ENCODE measurements at places on chromosomes 3 and 15. TPM values are rescaled to one million over a fixed set of nuclear protein-coding genes. Genes with fewer than 3 reads are reported as not detected.

GRCh38 chr15:70765504-70766281 lies 2.3 kb upstream of the UACA start:
- H3K27ac ChIP-seq: peak overlapping the region; percentile 74
- no peaks in the 10 kb centered on the region for H3K27me3 ChIP-seq
- H3K4me3 ChIP-seq: no peak overlapping the region
- peak; percentile 65 for DNase-seq
- H3K4me1 ChIP-seq: peaks cover 25% of the 10 kb centered on the region

The PP2D1 gene
- not detected for total RNA-seq

The SETD2 gene
- total RNA-seq: 46.5 TPM

DNA sequence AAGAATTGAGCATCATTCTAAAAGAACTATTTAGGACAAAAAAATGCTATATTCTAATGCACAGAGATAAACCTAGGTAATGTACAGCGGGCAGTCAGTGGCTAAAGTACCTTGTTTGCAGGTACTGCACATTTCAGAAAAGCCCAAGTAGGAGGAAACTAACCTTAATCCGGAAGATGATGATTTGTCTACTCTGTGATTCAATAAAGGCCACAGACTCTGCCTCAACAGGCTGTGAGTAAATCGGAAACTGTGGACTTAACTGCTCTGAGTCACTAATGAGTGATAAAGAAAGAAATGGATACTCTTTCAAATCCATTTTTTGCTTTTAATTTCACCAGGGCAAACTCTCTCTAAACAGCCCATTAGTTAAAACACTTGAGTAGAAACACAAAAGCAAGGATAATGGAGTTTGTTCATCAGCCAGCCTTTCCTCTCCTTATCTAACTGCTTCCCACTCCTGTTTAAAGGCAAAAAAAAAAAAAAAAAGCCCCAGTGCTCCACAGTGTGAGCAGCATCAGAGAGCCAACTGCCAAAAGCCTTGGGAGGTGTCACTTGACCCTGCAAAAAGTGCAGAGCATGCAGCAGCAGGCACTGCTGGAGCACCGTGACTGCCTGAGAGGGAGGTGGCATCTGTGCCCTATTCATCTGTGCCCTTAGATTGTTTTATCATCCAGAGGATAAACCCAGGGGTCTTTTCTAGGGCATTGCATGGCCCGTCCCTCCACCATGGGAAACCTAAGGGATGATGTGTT lies 187.7 kb downstream of the SATB1 start:
- peaks cover 24% of the 10 kb centered on the region for H3K4me1 ChIP-seq
- H3K36me3 ChIP-seq: no peaks in the 10 kb centered on the region
- no peak overlapping the region for H3K27ac ChIP-seq
- peaks cover 2% of the 10 kb centered on the region for H3K27me3 ChIP-seq
- peak; percentile 81 for DNase-seq

The GP9 gene
- not detected for total RNA-seq

The KY gene
- not detected for total RNA-seq

DNA sequence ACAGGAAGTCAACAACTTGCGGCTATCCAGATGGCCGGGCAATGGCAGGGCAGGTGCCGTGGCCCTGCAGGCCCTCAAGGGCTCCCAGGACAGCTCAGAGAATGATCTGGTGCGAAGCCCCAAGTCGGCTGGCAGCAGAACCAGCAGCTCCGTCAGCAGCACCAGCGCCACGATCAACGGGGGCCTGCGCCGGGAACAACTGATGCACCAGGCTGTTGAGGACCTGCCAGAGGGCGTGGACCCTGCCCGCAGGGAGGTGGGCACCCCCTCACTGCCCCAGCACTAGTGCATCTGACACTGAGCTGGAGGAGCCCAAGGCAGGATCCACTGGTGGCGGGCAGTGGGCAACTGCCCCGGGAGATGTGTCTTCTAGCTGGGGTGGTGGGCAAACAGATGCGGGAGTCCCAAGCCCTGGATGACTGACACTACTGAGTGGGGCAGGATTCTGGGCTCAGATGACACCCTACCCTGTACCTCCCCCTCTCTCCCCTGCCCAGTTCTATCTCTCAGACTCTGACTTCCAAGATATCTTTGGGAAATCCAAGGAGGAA lies 15.9 kb downstream of the VILL start:
- H3K4me1 ChIP-seq: peaks cover 6% of the 10 kb centered on the region
- H3K36me3 ChIP-seq: no peaks in the 10 kb centered on the region
- no peak for DNase-seq
- H3K27ac ChIP-seq: no peak overlapping the region

The SEMA3B gene
- 5.9 TPM for total RNA-seq

- H3K36me3 ChIP-seq: peaks cover 3% of the 10 kb centered on the region
- H3K4me1 ChIP-seq: no peaks in the 10 kb centered on the region
- no peak overlapping the region for H3K4me3 ChIP-seq
- no peaks in the 10 kb centered on the region for H3K27me3 ChIP-seq
Observed at GRCh38 chr3:71476950-71477349, 106.6 kb downstream of the FOXP1 start.

GRCh38 chr3:107745354-107745753 lies 222.6 kb downstream of the BBX start:
- no peak for DNase-seq
- H3K4me1 ChIP-seq: no peaks in the 10 kb centered on the region
- no peak overlapping the region for H3K27ac ChIP-seq
- no peaks in the 10 kb centered on the region for H3K27me3 ChIP-seq
- no peaks in the 10 kb centered on the region for H3K36me3 ChIP-seq

The ZMYND10 gene
- total RNA-seq: 0.39 TPM

The C3orf22 gene
- total RNA-seq: not detected

GRCh38 chr15:69957175-69957574 lies 140.5 kb downstream of the TLE3 start:
- no peak for DNase-seq
- no peaks in the 10 kb centered on the region for H3K36me3 ChIP-seq
- H3K27ac ChIP-seq: no peak overlapping the region
- no peaks in the 10 kb centered on the region for H3K4me1 ChIP-seq
- peaks cover 9% of the 10 kb centered on the region for H3K27me3 ChIP-seq

The FBXW12 gene
- not detected for total RNA-seq
